ENCODE measurements at places on chromosomes 5 and 9.

DNA sequence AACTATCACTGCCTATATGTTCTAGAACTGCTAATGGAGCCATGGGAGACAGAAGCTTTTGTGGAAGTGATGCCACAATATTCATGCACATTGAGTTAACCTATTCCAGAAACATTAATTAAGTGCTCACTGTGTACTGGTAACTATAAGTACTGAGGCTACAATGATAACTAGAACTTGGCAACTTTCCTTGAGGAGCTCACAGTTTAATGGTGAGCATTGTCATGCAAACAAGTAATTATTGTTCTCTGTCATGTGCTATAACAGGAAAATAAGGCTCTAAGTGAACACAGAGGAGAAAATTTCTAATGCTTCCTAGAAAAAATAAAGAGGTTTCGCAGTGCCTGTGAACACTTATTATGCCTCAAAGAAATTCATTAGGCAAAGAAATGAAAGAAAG, 142.2 kb downstream of the BAAT start:
- DNase-seq, result no peak

DNA sequence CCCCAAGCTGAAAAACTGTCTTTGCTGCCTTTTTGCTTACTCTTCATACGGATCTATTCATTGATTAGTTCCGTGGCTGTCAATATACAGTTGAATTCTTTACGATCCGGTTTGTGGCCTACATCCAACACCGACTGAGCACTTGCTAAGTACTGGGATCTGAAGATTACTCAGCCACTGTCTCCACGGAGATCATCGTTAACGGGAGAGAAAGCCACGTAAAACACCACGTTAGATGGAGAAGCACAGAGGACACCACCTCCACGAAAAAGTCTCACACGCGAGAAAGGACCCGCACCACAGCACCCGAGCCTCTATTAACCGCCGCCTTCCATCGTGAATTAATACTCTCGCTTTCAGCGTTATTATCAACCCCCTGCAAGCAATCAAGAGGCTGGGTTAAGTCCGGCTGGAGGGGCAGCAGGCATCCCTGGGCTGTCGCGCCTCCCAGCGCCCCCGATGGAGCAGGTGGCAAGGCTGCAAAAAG, 650 bp downstream of the ELP1 start:
- no peak for DNase-seq

DNA sequence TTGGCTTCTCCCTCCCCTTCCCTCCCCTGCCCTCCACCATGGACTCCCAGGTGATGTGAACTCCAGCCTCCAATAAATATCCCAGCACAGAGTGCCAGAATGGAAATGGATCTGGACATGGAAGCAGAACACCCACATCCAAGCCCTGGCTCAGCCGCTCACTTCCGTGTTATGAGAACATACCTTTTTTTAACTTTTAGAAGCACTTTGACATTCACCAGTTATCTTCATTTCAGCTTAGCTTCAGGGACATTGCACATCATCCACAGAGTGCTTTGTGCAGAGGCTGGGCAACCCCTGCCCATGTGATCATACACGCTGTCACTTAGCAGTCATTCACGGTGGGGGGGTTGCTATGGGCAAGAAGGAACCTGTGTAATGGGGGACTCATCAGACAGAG, 9.1 kb downstream of the AFAP1L1 start:
- DNase-seq, result no peak

DNA sequence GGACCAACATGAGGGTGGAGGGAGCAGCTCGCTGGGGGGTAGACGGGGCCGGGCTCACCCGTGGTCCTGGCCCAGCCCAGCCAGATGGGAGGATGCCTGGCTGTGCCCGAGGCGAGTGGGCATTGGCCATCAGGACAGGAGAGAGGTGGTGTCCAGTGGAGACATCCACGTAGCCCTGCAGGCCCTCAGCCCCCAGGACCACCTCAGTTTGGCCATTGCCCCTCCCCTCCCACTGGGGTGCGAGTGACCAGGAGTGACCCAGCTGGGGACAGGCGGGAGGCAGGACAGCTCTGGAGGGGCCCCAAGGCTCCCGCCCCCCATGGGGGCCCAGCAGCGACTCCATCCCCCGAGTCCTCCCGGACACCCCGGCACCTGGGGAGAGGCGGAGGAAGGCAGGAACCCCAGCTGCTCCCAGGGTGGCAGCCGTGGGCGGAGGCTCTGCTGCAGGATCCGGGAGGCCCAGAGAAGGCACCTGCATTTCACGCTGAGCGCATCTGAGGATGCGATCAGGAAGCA, 8.3 kb downstream of the NOXA1 start:
- DNase-seq, result no peak

DNA sequence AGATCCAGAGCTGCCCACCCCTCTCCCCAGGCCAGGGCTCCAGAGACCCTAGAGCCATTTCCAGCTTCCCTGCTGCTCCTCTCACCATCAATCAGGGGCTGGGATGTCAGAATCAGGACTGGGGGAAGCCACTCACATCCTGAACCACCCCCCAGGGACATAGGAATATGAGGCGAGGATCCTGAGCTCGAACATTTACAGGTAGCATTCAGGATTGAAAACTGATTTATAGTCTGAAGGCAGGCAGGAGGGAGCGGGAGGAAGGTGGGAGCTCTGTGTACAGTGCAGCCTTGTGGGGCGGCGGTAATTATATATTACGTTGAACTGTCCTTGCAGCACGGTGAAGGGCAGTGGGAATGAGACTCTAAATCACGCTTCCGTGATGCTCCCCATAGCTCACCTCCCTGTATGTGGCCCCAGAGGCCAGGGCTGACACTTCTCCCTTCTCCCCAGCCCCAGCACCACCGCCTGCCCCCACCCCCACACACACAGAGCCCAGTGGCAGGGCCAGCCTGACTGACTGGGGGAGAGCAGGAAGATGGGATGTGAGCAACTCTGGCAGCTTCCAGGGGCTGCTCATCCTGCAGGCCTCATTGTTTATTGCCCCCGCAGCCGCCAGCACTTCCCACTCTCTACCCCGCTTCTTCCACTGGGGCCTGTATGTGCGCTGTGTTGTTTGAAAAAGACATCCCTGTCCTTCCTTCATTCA, 76.0 kb upstream of the HSPA9 start:
- no peak for DNase-seq

DNA sequence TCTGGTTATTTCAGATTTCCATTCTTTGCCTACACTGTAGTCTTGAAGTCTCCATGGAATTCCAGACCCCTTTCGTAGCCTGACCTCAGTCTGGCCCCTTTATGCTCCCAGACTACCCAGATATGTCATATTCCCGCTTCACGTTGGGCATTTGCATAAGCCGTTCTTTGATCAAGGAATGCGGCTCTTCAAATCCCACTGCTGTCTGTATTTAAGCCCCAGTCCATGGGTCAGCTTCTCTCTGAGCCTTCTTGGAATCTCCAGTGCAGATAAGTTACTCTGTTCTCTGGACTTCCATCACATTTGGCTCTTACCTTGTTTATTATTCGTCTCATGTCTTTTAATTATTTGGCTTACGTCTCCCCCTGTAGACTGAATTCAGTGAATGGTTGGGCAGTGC, 97.4 kb downstream of the PARP8 start:
- no peak for DNase-seq

- no peak for DNase-seq
Measured at GRCh38 chr5:56696900-56697299, 118.4 kb upstream of the MAP3K1 start.

DNA sequence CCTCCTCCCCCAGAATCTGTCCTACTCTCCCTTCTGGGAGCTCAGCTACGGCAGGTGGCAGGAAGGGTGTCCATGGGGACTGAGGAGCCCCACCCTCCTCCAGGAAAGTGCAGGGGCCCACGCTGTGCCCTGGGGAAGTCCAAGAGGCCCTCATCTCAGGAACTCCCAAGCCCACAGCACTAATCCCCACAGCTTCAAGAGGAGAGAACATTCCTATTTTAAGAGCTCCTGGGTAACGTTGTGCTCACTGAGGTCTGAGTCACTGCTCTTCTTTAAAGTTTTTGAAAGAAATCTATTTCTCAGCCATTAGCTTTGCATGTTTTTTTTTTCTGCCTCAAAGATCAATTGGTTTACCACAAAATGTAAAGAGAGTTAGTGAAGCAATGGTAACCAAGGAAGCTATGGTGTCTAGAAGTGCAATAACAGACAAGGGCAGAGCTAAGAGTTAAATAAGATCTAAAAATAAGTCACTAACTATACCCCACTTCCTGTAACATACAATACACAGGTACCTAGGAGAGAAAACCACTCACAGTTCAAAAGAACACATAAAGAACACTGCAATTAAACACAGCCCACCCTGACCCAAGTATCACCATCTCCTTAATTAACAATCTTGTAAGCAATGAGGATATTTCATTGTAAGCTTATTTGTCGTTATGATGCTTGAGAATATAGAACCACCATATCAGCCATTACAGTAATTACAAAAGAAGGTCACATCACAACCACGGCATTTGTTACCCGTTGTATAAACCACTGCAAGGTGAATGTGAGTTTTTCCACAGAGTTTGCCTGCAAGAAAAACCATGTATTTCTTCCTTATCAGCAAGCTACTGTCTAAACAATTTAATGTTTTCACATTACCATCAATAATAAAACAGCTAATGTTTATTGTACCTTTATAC, 382.3 kb upstream of the SLC30A5 start:
- no peak for DNase-seq

DNA sequence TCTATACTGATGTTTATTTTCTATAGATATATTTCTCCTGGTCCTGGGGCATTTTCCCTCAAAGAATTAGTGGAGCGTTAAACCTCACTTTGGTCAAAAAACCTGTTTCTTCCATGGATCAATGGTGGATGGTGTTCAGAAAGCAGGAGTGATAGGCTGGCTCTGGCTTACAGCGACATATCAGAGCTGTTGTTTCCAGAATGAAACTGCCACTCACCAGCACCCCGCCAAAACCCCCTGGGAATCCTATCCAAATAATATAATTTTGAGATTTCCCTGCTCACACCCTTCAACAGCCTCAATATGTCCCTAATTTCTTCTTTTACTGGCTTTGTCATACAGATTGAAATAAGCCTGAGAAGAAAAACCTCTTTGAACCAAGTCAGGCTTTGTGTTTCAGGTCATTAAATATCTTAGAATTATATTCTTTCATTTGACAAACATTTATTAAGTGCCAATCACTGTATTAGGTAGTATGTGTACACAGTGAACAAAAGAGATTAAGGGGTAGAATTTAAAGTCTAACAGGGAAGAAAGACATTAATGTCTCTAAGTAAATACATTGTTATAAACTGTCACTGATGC, 144.5 kb upstream of the GPR151 start:
- DNase-seq, result no peak

- no peak for DNase-seq
Measured at GRCh38 chr9:123187131-123187530, 81.3 kb downstream of the STRBP start.

GRCh38 chr5:86565197-86565789, 52.4 kb upstream of the COX7C start:
- DNase-seq, result no peak

GRCh38 chr9:131628459-131629225, 83.3 kb downstream of the PRRT1B start:
- no peak for DNase-seq

DNA sequence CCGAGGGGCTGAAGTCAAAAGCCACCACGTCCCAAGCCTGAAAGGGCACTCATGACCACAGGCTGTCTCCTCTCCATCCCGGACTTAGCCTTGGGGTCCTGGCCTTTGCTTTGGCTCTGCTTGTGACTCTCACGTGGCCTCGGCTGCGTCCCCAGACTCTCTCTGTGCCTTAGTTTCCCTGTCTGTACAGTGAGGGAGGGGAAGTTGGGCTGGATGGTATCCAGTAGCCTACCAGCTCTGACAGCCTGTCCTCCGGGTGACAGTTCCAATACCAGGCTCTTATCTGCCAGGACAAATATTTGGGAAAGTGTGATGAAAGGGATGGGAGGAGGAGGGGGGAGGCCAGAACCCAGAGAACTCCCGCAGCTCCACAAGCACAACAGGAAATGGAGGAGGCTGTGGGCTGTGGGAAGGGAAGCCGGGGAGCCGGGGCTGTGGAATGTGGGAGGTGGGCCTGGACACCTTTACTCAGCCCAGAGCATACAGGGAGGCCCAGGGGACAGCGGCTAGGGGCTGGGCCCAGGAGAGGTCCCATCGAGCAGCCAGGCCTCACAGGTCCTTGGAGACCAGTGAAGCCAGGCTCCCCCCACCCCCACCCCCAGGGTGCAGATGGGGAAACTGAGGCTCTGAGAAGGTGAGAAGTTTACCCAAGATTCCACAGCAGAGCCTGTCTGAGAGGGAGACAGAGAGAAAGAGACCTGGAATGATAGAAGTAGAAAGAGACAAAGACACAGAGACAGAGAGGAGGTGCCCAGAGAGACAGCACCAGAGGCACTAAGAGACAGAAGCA, 18.3 kb downstream of the PDGFRB start:
- DNase-seq, result no peak

- DNase-seq, result no peak
Measured at GRCh38 chr9:123049589-123050222, 16.2 kb downstream of the GPR21 start.

DNA sequence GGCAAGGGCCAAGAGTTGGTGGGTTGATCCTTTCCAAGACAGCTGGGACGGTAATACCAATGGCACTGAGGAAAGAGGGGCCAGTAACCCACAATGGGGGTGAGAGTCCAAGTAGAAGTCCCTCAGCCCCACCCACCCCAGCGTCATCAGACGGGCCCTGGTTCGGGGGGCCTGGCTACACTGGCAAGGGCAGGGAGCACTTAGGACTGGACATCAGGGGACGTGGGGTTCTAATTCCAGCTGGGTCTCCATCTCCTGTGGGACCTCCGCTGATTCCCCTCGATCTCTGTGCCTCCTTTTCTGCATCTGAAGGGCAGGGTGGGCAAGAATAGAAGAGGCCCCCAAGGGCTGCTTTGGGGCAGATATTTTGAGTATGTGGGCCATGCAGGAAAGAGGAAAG, 53.5 kb upstream of the FCN1 start:
- DNase-seq, result no peak

GRCh38 chr5:134878403-134878802, 4.2 kb downstream of the TXNDC15 start:
- DNase-seq, result no peak

DNA sequence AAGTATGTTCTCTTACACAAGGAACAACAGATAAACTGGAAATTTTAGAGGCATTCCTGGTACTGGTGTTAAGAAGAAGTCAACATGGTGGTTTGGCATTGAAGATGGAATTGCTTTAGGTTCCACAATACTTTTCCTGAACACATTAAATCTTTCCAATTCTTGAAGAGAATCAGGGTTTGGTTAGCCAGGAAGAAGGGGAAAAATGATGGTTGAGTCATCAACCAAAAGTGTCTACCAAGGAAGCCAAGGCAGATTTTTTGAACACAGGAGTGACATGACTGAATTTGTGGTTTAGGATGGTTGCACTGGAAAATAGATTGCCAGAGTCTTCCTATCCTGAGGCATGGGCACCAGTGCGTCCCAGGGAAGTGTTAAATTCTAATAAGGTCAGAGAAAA, 433.4 kb downstream of the TMEM38B start:
- DNase-seq, result no peak

DNA sequence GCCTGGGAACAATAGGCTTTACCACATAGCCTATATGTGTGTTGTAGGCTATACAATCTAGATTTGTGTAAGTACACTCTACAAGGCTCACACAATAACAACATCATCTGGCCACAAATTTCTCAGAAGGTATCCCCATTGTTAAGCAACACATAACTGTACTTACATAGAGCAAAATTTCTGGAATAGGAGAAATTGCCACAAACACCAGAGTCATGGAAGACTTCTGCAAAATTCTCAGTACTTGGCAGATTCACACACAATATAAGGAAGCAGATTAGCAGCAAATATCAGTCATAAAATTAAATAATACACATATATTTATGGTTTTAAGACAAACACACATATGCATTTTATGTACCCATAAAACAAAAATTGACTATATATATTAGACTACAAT, 16.4 kb downstream of the GNAQ start:
- DNase-seq, result no peak

GRCh38 chr9:37787059-37787458, 2.2 kb upstream of the EXOSC3 start:
- DNase-seq, result no peak

GRCh38 chr9:80791836-80792235, 897.5 kb downstream of the TLE1 start:
- no peak for DNase-seq
